ENCODE measurements at places on chromosomes 4 and X. TPM values are rescaled to one million over a fixed set of nuclear protein-coding genes. Genes with fewer than 3 reads are reported as not detected.

SPANXD gene
- not detected for total RNA-seq

DUSP21 gene
- not detected for total RNA-seq

PHEX gene
- 13.2 TPM for total RNA-seq

DNA sequence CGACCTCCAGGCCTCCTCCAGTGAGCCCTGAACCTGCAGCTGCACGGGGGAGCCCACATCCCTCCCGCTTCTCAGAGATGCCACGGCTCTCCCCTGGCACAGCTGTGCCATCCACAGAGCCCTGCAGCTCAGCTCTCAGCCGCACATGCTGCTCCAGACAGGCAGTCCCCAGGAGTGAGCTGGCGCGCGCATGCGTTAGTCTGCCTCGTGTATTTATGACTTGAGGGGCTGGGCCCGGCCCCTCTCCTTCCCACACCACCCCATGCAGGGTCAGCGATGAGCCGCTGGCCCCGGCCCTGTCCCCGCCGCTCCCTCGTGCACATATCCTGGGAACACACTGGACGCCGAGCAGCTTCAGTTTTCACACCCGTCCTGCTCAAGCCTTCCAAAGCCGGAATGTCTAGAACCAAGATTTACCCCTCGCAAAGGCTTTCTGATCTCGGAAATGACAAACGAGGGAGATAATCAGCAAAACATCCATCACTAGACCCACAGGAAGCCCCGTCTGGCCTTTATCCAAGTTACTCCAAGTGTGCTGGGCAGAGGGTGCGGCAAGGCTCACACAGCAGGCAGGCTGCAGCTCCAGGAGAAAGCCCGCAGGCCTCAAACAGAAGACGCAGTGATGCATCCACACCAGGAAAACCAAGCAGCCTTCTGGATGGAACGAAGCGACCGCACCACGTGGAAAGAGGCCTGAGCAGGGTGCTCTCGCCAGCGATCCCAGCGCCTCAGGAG lies 24.3 kb downstream of the GAK start:
- no peak overlapping the region for H3K27ac ChIP-seq
- H3K36me3 ChIP-seq: peaks cover 49% of the 10 kb centered on the region
- no peak for DNase-seq
- no peaks in the 10 kb centered on the region for H3K27me3 ChIP-seq
- no peak overlapping the region for H3K4me3 ChIP-seq

DBET gene
- not detected for total RNA-seq

ERVMER34-1 gene
- 0.56 TPM for total RNA-seq

SULT1E1 gene
- not detected for total RNA-seq

DNA sequence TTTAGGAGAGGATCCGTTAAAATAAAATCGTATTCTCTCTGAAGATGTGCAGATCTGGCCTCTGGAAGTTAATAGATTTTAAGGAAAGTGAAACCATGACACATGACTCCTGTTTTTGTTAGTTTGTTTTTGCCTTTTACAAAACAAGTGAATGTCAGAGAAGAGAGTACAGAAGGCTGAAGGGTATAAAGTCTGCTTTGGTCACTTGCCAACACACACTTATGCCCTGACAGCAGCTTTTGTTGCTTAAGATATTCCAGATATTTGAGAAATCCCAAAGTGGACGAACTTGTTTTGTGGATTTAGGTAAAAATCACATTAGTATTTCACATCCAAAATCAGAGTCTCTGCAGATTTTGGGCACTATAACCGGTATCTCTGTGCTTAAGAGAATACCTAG lies 192.4 kb upstream of the RASGEF1B start:
- peaks cover 16% of the 10 kb centered on the region for H3K4me1 ChIP-seq
- H3K27me3 ChIP-seq: no peaks in the 10 kb centered on the region
- no peak for DNase-seq
- H3K36me3 ChIP-seq: no peaks in the 10 kb centered on the region

GRCh38 chr4:153782581-153782980 lies 6.3 kb downstream of the SFRP2 start:
- H3K27ac ChIP-seq: no peak overlapping the region
- no peaks in the 10 kb centered on the region for H3K36me3 ChIP-seq
- no peak overlapping the region for H3K4me3 ChIP-seq
- no peaks in the 10 kb centered on the region for H3K4me1 ChIP-seq
- peaks cover 73% of the 10 kb centered on the region for H3K27me3 ChIP-seq
- DNase-seq: peak; percentile 19

- H3K4me1 ChIP-seq: no peaks in the 10 kb centered on the region
- no peak for DNase-seq
- no peaks in the 10 kb centered on the region for H3K36me3 ChIP-seq
- no peak overlapping the region for H3K27ac ChIP-seq
- no peaks in the 10 kb centered on the region for H3K27me3 ChIP-seq
Measured at GRCh38 chrX:7261672-7262332, 113.8 kb upstream of the PUDP start.

GRCh38 chr4:27714073-27714472 lies 853.4 kb downstream of the STIM2 start:
- no peaks in the 10 kb centered on the region for H3K4me1 ChIP-seq
- no peaks in the 10 kb centered on the region for H3K36me3 ChIP-seq
- H3K27me3 ChIP-seq: no peaks in the 10 kb centered on the region
- no peak overlapping the region for H3K27ac ChIP-seq
- DNase-seq: no peak

GRCh38 chrX:39336671-39337311 lies 535.5 kb downstream of the MID1IP1 start:
- no peaks in the 10 kb centered on the region for H3K27me3 ChIP-seq
- peaks cover 8% of the 10 kb centered on the region for H3K36me3 ChIP-seq
- H3K4me3 ChIP-seq: peak overlapping the region; percentile 55
- H3K27ac ChIP-seq: peak overlapping the region; percentile 95

- H3K4me1 ChIP-seq: no peaks in the 10 kb centered on the region
- H3K4me3 ChIP-seq: no peak overlapping the region
- peak; percentile 24 for DNase-seq
- H3K36me3 ChIP-seq: no peaks in the 10 kb centered on the region
- H3K27ac ChIP-seq: no peak overlapping the region
Measured at GRCh38 chr4:10240691-10241090, 124.1 kb upstream of the WDR1 start.

G3BP2 gene
- total RNA-seq: 135 TPM

HSD17B11 gene
- 13.0 TPM for total RNA-seq

- H3K27ac ChIP-seq: no peak overlapping the region
- no peaks in the 10 kb centered on the region for H3K27me3 ChIP-seq
- peaks cover 25% of the 10 kb centered on the region for H3K36me3 ChIP-seq
- no peak for DNase-seq
- H3K4me3 ChIP-seq: no peak overlapping the region
Measured at GRCh38 chr4:169649545-169650226, 29.3 kb downstream of the CLCN3 start.

CLNK gene
- 0.79 TPM for total RNA-seq

- no peak overlapping the region for H3K27ac ChIP-seq
- DNase-seq: no peak
- H3K4me3 ChIP-seq: no peak overlapping the region
- no peaks in the 10 kb centered on the region for H3K36me3 ChIP-seq
- H3K27me3 ChIP-seq: no peaks in the 10 kb centered on the region
Measured at GRCh38 chrX:78796916-78797315, 49.4 kb downstream of the LPAR4 start.

DNA sequence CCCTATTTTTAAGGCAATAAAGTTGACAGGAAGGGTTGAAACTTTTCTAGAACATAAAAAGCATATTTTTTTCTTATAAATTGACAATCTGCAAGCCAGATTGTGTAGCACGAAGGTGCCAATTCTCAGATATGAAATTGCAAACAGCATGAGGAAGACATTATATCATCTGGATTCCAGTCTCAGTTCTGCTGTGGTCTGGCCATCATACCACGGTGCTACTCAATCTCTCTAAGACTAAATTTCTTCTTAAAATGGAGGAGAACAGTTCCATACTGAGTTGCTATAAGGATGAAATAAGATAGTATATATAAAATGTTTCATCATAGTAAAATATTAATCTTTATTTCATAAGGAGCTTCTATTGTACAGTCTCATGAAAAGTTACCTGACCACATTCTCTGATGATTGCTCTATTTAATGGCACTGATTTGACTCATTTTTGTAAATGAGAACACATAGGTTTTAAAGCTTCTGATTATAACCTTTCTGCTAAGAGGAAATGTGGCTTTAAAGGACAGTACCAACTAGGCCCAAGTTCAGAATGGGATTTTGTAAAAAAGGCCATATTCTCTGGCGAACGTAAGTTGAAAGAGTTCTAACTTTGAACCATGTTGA lies 127.9 kb downstream of the SHROOM3 start:
- H3K36me3 ChIP-seq: no peaks in the 10 kb centered on the region
- no peak overlapping the region for H3K27ac ChIP-seq
- H3K4me1 ChIP-seq: peaks cover 10% of the 10 kb centered on the region
- DNase-seq: no peak
- peaks cover 5% of the 10 kb centered on the region for H3K27me3 ChIP-seq

COL25A1 gene
- not detected for total RNA-seq

DNA sequence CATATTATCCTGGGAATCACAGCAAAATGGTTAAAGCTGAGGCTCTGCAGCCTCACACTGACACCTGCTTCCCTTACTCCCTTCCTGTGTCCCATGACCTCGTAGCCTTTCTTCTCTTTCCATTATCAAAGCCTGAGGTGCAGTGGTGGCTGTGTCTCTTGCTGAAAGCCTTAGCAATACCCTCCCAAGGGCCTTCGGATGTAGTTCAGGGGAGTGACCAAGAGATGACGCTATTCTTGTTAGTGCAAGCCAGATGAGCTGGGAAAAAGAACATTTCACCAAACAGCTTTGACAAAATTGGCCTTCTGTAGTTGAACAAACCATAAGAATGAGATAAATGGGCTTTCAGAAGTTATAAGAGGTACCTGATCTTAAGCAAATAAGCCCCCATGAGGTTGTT lies 31.6 kb downstream of the SMIM10L2A start:
- no peak for DNase-seq
- no peaks in the 10 kb centered on the region for H3K4me1 ChIP-seq
